ENCODE measurements at places on chromosomes 11 and 22.

GRCh38 chr11:131999084-131999483 is 628.7 kb downstream of the NTM start:
- no peak for DNase-seq

- DNase-seq: no peak
Observed at GRCh38 chr22:43707648-43708047, 104.5 kb downstream of the EFCAB6 start.

DNA sequence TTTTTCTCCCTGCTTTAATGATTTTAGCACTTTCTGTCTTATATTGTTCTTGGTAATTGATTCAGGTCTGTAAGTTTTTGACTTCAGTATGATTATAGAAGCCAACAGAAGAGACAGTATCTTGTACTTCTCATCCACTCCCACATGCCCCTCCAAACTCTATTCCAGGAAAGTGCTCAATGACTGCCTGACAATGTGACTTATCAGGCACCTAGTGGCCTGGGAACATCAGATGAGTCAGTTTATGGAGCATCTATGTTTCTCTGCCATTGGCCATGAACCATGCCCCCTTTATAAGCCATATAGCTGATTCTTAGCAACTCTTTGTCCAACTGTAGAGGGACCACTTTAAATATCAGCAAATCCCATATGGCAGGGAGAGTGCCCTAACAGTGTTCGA is 179.2 kb upstream of the MTMR2 start:
- peak; percentile 38 for DNase-seq

GRCh38 chr11:117794135-117794534 is 2.9 kb downstream of the DSCAML1 start:
- no peak for DNase-seq

DNA sequence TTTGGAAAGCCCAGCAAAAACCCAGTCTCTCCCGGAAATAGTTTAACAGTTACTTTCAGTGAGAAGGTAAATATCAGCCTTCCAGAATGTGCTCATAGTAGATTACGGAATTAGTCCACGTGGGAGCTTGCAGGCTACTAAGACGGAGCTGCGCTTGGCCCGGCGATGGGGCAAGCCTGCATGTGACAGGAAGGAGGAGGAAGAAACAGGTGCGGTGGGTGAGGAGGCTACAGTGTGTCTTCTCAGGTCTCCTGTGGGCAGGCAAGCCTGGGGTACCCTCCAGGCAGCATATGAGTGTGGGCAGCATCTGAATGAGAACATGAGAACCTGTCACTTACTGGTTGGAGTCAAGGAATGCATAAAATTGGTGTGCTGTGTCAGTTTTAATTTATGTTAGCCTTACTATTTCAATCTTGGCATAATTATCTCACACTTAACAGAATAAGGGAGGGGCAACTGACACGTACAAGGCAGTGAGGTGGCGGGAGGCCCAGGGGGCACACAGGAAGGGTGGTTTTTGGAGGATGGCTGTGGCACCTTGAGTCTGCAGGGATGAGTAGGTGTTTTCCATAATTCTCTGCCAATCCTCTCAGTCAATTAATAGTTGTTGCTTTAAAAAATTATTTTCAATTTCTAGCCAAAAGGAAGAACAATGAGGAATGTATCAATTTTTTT is 35.7 kb downstream of the CLMP start:
- no peak for DNase-seq

DNA sequence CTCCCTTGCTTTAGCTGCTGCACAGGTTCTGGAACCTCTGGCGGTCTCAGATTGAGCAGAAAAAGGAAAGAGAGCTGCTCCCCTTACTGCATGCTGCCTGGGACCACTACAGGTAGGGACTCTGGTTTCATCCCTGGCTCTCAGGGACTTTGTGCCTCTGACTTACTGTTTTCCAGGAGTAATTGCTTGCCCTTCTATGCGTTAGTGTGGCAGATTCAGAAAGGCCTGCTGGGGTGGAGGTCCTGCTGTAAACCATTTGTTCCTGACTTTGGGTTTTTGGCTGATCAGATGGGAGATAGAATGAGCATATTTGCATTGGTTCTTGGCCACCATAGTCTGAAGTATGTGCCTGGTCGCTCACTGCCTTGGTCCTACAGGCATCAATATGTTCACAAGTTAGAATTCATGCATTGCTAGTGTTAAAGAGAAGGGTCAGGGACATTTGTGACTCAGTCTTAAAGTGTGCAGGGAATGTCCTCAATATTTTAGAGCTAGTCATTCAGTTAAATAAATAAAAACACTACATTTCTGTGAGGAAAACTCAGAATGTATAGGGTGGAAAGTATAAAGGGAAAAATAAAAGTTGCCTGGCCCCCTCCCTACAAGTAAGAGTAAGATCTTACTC is 78.0 kb downstream of the PISD start:
- DNase-seq: no peak

GRCh38 chr22:47929073-47929472 is 1166.6 kb downstream of the TBC1D22A start:
- peak; percentile 12 for DNase-seq

DNA sequence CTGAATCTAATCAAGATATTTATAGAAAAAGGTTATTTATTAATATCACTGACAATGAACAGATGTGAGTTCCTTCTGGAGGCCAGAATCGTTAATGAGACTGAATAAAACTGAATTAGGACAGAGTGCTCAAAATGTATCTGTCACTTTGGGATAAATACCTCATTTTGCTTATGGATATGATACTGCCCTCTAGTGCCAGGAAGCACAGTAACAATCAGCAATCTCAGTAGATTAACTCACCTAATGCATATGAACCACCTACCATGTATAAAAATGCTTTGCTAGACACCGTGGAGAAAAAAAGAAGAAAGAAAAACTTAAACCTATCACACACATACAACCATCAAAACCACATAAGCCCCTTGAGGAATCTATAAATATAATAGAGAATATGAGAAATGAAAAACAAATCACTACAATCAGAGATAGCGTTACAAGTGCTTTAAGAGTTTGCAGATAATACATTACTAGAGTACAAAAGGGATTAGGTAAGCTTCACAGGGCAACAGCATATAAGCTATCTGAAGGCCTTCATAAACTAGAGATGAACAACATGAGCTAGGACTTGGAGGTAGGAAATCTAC is 117.4 kb downstream of the SGSM3 start:
- DNase-seq: no peak

DNA sequence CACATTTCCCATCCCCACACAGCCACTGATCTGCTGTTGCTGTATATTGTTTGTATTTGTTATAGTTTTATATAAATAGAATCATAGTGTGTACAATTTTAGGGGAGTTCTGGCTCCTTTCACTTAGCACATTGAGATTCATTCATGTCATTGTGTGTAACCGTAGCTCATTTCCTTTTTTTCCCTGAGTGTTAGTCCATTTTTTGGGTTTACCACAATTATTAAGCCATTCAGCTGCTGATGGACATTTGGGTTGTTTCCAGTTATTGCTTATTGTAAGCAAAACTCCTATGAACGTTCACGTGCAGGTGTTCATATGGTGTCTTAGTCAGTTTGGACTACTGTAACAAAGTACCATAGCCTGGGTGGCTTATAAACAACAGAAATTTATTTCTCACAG is 33.6 kb upstream of the ADORA2A start:
- no peak for DNase-seq

GRCh38 chr11:72930008-72930407 is 115.8 kb downstream of the ATG16L2 start:
- DNase-seq: no peak

DNA sequence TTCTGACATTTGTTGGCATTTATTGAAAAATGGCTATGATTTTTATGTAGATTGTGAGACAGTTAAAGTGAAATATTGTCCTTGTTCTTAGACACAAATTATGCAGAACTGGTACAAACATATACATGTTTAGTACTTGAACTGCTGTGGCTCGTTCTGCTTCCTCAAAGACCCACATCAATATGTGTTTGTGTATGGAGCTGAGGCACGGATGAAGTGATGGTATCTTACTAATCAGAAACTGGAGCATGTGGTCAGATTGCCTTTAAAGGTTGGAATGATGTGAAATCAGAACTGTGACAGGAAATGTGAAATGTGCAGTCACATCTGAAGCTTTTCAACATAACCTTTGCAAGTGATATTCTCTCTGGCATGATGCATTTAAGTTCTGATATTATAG is 130.4 kb downstream of the NAV2 start:
- DNase-seq: no peak

GRCh38 chr11:5689551-5689983 is at the start of gene TRIM22:
TSS of gene TRIM22 (plus strand) at chr11:5689790. CDS start at chr11:5696233, 6,443 bp downstream.
- DNase-seq: peak; percentile 39

GRCh38 chr11:116051494-116051893 is 547.3 kb upstream of the CADM1 start:
- DNase-seq: no peak

DNA sequence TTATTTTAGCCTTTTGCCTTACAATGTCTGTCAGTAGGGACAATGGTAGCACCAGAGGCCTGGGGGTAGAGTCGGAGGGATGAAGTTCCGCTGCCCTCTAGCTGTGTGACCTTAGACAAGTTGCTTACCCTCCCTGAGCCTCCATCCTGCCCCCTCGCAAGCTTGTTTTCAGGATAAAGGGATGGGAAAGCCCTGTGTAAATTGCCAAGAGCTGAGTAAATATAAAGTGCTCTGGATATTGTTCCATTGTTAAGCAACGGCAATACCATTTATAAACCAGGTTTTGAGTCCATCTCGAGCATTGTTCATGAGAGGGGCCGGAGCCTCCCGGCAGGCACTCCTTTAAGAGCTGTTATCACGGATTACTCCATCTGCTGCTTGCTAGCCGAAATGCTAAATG is 72.9 kb downstream of the ZBTB16 start:
- DNase-seq: no peak
